H54 (cell line): ENCODE measurements at places on chromosomes 6 and 20.
A peak's percentile ranks its signal among the peaks of the same experiment; 100 is the strongest.

DNA sequence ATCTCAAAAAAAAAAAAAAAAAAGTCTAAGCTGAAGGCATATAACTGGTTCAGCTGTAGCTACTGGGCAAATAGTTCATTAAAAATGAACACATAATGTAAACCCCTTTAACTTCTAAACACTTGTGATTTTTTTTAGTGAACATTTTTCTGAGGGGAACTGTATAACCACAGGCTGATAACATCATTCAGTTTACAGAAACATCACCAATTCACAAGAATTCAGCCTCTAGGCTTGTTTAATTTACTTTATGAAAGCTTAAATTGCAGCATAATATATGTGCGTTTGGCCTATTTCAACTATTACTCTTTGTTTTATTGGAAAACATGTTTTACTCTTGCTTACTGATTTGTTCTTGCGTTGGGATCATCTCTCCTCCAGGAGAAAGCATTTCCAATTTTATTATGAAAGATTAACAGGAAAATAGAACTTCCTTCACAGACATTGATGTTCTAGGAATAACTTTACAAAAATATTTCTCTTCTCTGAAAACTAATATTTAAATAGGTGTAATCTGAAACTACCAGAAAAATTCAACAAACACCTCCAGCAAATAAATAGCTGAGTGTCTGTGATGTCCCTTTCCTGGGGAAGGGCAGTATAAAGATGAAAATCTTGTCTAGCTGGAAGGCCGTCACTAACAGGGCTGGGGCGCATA, 284.5 kb downstream of the UST start:
- no peak for DNase-seq

GRCh38 chr20:60200305-60200918, 242.2 kb downstream of the CDH26 start:
- DNase-seq: no peak

GRCh38 chr6:110277100-110277665, 81.0 kb downstream of the METTL24 start:
- no peak for DNase-seq

DNA sequence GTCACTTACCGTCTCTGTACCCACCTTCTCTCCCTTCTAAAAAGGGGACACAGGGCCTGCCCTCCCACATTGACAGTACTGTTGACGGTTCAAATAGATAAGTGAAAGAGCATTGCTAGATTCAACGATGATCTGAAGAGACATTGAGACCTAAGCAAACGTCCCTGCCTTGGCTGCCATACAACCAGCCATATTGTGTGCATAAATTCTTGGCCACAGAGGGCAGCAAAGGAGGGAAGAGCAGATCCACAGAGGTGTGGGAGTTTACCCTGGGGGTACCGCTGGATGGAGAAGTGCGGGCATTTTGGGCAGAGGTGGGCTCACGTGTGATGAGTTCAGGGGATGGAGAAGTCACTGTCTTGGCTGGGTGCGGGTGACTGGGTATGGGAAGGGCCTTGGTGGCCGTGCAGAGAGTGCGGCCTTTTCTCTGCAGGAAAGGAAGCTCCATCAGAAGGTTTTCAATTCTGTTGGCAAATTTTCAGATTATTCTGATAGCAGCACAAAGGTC, 85.6 kb downstream of the POPDC3 start:
- no peak for DNase-seq

DNA sequence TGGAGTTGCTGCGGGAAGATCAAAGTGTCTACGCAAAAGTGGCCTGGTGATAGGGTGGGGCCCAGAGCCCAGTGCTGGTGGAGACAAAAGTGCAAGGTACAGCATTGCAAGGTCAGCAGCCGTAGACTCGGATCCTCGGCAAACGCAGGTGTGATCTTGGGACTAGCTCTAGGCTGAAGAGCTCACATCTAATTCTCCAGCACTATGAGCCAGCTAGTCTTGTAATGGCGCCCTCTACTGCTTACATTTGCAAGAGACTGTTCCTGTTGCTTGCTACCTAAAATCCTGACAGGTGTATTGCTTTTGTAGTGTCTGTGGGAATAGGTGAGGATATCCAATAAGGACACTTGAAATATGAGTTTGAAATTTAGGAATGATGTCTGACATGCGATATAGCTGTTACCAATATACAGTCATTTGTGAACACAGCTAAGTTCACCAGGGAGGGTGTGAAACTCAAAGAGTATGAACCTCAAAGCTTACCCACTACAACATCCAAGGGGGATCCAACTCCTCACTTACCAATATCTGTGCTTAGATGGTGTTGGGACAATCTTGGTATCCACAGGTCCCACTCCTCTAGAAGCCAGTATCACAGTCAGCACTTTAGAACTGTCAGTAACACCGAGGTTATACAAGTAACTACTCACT, 58.4 kb downstream of the PDE7B start:
- DNase-seq: peak; percentile 5
